Activated CD4-positive, alpha-beta T cell treated with anti-CD3 and anti-CD28 coated beads, Interleukin-2, amount 50 U/mL, for 48 hours (primary cell): ENCODE measurements at places on chromosomes 12 and 14.

GRCh38 chr14:95862243-95862642, 14.4 kb upstream of the TUNAR start:
- DNase-seq = no peak

DNA sequence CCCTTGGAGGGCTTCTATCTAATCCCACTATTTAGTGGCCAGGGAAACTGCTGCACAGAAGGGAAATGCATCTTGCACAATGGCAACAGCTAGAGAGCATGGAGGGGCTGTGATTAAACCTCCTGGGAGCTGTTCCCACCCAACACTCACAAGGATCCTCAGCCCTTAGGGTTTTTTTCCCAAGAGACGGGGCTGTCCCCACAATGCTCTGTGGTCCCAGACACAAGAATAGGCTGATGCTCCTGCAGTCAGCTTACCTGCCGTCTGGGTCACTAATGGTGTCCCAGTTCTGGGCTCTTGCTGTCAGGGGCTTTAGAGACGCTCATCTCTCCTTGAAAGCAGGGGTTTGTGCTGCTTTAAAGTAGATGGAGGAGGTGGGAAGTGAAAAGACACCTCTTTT, 4.6 kb downstream of the SERPINA1 start:
- no peak for DNase-seq

DNA sequence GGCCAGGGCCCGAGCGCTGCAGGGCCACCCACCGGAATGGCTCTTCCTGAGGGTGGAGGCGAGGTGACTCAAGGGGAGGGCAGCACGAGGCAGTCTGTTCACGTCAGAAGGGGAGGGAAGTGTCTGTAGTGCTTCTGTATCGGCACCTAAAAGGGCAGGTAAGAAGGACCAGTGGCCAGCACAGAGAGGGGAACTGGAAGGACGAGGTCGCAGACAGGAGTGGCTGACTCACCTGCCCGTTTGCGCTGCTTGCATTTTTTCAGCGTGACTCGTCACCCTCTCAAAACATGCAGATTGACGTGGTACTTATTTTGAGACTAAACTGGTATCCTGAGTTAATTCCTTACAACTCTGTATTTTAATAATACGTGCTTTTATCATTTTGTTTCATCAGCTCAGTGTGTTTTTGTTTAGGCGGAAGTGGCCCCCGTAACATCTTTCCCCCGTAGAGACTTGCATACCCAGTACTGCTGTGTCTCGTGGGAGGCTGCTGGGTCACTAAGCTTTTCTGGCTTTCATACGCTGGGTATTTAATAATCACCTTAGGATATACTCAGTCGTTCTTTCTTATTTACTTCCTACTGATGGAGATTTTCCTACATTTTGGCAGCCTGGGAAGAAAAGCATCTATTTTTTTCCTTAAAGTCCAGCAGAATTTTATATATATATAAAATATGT, 26.4 kb downstream of the SFSWAP start:
- no peak for DNase-seq

DNA sequence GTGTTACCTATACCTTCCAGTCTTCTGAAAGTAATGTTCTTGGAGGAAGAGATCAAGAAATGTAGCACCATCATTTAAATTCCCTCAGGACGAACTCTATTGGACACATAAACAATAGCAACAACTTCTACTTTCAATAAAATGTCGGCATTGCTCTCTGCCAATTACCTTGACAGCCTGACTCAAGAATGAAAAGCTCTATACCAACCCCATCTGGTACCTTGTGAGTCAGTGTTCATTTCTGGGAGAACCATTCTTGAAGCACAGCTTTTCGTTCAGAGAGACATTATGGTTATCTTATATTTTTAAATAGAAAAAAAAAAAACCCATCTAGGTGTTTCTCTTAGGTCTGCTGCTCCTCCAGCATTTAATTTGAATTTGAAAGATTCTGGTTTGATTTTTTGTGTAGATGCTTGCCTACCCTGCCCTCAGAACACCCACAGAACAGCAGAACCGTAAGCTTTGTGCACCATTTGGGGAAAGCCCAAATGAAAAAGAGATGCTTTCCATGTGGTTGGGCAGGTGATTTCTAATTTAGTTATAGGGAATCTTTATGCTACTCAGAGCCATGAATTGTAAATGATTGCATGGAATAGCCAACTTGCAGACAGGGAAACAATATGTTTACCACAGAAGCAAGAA, 156.0 kb downstream of the SAMD4A start:
- DNase-seq = no peak

DNA sequence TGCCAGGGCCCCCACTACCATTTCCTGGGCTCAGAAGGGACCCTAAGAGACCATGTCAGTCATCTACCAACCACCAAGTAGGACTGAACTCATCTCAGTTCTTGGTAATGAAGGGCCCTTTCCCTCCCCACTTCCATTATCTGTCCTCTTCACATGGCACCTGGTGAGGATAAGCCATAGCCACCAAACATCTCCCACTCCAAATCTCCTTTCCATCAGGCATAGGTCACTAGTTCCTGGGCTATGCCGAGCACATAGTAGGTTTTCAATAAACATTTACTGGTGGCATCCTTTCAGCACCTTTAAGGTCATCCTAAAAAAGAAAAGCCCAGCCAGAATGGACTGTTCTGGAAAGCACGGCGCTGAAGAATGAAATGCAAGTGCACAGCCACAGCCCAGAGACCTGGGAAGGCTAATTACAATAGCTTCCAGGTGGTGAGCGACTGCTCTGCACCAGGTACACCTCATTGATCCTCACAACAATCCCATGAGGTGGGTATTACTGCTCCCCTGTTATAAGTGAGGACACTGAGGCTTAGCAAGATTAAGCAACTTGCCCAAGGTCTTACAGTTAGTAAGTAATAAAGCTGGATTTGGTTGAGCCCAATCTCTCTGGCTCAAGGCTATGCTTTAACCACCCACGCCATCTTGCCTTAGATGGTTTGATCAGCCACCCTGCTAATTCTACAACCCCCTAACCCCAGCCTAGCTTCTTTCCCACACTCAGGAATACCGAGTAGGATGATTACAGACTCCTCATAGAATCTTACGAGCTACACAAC, 4.6 kb downstream of the SMUG1 start:
- no peak for DNase-seq

- DNase-seq = no peak
These were observed 263.1 kb downstream of the CEP128 start for GRCh38 chr14:80678436-80678835.

GRCh38 chr12:94322346-94322745, 137.3 kb downstream of the CEP83 start:
- DNase-seq = no peak

GRCh38 chr14:78018283-78018682, 151.9 kb upstream of the NRXN3 start:
- DNase-seq = no peak

DNA sequence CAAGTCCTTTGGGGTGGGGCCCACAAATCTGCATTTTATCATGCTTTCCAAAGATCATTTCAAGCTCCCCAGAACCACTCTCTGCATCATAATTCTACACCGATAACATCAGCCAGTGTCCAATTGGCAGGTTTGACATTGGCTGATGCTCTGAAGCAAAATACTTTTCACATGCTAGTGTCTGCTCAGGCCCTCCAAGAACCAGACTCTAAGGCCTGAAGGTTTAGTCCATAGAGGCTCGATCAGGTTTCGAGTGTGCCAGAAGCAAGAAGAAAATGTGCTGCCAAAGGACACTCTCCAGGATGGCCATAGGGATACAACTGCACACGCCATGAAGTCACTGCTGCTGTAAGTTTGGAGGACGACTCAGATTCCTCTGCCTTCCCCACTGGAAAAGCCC, 280.3 kb downstream of the KSR2 start:
- DNase-seq = no peak

- DNase-seq = no peak
These were observed 8.5 kb upstream of the SERPINA12 start for GRCh38 chr14:94517641-94518257.

- DNase-seq = peak; percentile 46
These were observed 27.1 kb upstream of the MANSC4 start for GRCh38 chr12:27807063-27807703.

DNA sequence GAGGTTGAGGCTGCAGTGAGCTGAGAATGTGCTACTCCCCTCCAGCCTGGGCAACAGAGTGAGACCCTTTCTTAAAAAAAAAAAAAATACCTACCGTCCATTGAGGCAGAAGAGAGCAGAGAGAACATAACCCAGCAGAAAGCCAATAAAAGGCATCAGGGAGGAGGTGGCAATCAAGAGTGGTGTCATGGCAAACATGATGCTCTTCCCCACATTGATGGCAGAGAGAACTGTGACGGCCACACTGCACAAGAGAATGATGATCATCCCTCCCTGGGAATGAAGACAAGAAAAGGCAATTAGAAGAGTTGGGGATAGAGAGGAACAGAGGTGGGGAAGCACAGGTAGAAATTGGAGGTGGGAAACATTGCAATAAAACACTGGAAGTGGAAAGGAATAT, 12.1 kb downstream of the SRSF5 start:
- no peak for DNase-seq

- DNase-seq = no peak
These were observed 23.3 kb downstream of the OR10G3 start for GRCh38 chr14:21556378-21557083.

DNA sequence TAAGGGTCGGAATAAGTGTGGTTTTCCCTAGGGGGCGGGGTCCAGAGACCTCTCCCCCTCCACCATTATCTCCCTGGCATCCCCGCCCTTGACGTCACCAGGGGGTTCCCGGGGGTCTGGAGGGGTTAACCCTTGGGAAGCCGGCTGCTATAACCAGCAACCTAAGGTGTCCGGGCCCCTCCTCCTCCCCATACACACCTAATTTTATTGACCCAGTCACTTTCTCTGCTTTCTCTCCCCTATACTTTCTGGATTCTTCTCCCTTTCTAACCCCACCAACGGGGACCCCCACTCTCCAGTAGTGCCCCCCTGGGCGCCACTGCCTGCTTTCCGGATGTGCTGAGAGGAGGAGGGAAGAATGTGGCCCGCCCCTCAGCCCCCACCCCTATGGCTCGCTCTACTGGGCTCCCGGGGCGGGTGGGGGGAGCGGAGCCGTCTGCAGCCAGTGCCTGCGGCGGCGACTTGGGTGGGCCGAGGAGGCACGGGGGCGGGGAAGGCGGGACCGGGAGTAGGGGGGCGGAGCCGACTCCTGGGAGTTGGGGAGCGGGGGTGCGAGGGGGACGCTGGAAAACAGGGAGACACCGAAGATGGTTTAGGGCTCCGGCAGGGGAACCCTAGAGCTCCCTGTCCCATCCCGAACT, 1.8 kb downstream of the GLI1 start:
- DNase-seq = peak; percentile 39

- peak; percentile 82 for DNase-seq
These were observed at the start of gene NUDT14 for GRCh38 chr14:105180592-105181548. Gene NUDT14, minus strand, starts transcription at chr14:105181312. Its CDS starts 103 bp downstream, at chr14:105181209.

GRCh38 chr14:20180486-20180885, 10.2 kb upstream of the OR11G2 start:
- DNase-seq = no peak

DNA sequence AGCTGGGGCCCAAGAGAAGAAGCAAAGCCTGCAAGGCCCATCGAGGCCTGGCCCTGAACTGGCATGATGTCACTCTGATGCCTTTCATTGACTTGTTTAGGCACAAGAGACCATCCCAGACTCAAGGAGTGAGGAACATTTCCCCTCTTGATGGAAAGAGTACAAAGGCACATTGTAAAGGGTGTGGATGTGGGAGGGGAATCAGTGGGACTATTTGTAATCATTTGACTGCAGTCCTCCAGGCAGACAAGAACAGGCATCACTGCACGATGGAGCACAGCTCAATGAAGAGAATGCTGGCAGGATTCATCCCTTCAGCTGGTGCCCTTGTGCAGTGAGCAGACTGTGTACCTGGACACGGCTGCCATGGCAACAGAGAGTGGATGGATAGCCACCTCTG, 87.9 kb downstream of the LGMN start:
- no peak for DNase-seq

GRCh38 chr12:24911271-24911791, 37.6 kb downstream of the BCAT1 start:
- no peak for DNase-seq

GRCh38 chr14:38420048-38420447, 164.2 kb upstream of the CLEC14A start:
- no peak for DNase-seq

DNA sequence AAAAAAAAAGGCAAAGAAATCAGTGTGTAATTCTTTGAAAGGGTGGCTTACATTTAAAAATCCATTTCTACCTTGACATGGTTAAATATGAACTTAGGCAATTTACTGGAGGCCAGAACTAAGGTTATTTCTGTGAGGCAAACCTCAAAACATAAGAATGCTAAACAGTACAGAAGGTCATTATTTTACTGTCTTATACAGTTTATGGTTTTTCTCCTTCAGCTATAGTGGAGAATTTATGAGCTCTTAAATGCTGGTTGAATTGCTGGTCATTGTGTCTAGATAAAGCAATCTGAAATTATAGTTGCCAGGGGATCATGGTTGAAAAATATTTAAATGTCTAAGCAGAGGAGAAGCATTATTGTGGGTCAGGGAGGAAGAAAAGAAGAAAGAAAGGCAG, 70.5 kb downstream of the TRIM9 start:
- no peak for DNase-seq

GRCh38 chr12:24728366-24728765, 220.5 kb downstream of the BCAT1 start:
- no peak for DNase-seq

GRCh38 chr12:636632-637031, 26.6 kb downstream of the NINJ2 start:
- no peak for DNase-seq

GRCh38 chr12:57001448-57001906, 4.9 kb downstream of the ZBTB39 start:
- peak; percentile 79 for DNase-seq

DNA sequence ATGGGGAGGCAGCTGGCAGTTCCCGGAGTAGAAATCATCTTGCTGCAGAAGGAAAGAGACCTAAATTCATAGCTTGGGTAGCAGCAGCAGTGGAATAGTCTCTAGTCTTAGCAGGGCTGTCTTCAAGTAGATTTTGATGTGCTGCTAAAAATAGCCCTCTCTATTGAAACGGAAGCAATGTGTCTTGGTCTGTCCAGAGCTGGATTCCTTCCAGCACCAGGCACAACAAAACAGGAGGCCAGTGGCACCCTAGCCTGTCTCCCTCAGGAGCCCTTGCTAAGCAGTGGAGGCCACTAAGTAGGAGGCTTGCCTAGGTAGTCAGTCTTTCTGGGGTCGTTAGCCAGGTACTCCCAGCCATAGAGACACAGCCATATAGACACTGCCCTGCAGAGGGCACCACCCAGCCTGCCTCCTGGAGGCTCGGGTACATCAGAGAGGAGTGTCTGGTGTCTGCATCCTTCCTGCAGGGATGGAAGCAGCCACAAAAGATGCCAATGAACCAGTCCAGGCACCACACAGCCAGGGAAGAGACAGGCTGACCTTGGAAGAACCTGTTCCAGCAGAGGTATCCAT, 97.5 kb downstream of the CRACR2A start:
- peak; percentile 20 for DNase-seq

- DNase-seq = no peak
These were observed 24.2 kb downstream of the TMEM30B start for GRCh38 chr14:61256826-61257468.

- no peak for DNase-seq
These were observed 375.9 kb downstream of the DAD1 start for GRCh38 chr14:22213120-22213519.

GRCh38 chr12:57632073-57632957, 686 bp downstream of the B4GALNT1 start:
- DNase-seq = peak; percentile 27

GRCh38 chr14:24310646-24311604, at the start of gene LTB4R:
Gene LTB4R, plus strand, starts transcription at chr14:24311502. Its CDS starts 4,150 bp downstream, at chr14:24315652.
- DNase-seq = peak; percentile 73

- no peak for DNase-seq
These were observed 22.9 kb upstream of the CATSPERB start for GRCh38 chr14:91754819-91755218.
